Glutamatergic neuron (in vitro differentiated cells): ENCODE measurements at places on chromosomes 2 and 18.

DNA sequence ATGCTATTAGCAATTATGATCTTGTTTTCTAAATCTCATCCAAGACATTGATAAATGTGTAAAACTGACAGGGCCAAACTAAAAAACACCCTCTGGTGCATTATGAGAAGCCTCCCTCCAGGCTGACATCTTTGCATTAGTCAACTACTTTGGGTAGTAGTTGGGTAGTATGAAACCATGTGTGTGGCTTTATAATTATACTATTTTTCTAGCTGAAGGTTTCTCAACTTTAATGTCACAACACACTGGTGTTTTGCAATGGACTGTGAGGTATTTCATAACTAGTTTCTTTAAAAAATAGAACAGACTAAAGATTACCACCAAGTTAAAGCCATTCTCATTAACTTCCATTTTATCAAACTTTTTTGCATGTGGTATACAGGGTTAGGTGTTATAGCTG, 73.1 kb upstream of the RBMS1 start:
- no peak for DNase-seq

DNA sequence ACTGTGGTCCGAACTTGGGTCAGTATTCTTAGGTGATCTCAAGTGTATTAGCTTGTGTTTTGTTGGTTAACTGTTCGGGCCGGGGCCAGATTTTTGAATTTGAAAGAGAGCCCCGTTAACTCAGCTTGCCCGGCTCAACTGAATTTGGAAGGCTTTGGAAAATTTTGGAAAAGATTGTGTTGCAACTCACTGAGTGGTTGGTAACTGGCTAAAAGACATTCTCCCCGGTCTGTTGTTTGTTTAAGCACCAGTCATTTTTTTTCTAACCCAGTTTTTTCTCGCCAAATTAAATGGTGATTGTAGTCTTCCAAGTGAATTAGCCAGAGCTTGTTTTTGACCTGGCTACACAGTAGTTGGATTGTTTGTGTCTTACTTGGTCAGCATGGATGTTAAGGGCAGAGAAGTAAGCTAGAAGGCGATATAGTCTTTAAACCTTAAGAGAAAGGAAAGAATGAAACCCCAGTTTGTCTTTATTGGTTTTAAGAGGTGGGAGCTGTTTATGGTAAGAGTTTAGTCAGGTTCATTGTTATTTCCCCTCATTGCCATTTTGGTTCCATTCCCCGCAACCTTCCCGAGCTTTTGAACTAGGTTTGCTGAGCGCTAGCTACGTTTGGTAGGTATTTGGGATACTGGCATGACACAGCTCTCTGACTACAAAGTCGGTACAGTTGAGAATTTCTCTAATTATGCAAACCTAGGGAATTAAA, 2.4 kb downstream of the MAP4K4 start:
- no peak for DNase-seq

DNA sequence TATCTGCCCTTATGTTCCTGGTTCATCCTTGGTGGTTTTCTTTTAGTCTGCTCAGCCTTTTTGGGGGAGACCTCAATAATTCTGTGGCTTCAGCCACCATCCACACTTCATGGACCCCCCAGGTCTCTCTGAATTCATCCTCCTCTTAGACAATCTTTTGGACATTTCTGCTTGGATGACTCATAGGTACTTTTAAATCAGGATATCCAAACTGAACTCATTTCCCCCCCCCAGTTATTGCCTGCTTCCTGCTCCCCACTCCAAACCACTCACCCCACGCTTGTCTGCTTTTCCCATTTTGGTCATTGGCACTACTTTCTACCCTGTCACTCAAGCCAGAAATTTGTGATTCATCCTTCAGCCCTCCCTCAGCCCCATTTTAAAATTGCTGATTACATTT, 78.5 kb downstream of the TANC1 start:
- DNase-seq: no peak

DNA sequence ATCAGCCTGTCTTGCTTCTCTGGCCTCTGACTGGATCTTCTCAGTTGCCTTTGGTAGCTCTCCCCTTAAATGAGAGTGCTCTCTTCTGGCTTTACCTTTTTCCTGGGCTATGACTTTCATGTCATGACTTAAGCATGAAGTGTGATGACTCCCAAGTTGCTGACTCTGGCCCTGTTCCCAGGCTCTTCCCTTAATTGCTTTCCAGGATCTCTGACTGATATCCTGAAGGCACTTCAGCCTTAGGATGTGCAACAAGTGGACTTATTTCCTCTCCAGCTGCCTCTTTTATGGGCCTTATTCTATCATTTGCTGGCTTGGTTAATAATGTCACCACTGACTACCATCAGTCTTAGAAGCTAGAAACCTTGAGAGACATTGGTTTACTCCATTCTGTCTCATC, 17.4 kb downstream of the SEMA4F start:
- no peak for DNase-seq

- DNase-seq: no peak
Observed at GRCh38 chr2:223165423-223166214, 113.6 kb downstream of the KCNE4 start.

GRCh38 chr2:191666732-191667131, 11.2 kb upstream of the NABP1 start:
- DNase-seq: no peak

DNA sequence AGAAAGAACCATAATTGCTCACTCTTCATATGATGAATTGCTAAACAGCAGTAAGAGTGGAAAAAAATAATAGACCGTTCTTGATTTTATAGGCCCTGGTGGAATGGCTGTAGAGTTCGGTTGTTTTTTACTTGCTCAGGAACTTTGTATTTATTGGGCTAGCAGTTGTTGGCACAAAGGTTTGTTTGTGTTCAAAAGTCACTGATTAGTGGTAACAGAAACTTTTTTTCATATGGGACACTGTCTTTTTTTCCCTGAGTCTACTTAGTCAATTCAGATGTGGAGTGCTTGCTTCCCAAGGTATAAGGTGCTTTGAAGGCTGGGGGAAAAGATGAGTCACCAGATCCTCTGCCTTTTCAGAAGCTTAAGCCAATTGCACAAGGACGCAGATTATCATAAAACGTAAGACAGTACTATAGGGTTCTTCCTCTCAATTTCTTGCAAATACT, 25.8 kb downstream of the PHLPP1 start:
- DNase-seq: no peak

- DNase-seq: no peak
Observed at GRCh38 chr2:54535599-54536195, 79.6 kb downstream of the SPTBN1 start.

DNA sequence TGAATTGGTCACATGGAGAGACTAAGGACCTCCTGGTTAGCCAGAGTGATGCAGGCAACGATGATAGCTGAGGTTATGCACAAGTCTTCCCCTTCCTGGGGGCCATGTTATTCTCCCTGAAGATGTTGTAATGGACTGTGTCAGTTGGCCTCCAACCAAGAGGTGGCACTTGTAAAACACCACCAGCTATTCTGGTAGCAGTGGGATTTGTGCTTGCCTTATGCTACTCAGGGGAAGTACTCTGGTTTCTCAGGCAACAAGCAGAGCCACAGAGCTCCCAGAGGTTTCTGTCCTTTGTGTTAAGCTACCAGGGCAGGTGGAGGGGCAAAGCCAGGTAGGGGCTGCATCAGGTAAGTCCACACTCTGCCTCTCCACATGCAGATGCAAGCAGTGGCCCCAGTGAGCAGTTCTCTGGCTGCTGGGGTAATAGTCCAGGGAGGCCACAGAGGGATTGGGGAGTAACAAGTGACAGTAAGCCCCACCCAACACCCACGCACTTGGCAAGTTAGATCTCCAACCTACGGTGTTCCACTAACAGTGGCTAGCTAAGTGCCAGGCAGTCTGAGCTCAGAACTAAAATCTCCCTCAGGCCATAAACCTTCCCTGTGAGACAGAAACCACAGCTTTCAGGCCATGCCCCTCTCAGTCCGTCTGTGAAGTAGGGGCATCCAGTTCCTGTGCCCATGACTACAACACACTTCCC, 99.7 kb downstream of the RND3 start:
- DNase-seq: no peak

DNA sequence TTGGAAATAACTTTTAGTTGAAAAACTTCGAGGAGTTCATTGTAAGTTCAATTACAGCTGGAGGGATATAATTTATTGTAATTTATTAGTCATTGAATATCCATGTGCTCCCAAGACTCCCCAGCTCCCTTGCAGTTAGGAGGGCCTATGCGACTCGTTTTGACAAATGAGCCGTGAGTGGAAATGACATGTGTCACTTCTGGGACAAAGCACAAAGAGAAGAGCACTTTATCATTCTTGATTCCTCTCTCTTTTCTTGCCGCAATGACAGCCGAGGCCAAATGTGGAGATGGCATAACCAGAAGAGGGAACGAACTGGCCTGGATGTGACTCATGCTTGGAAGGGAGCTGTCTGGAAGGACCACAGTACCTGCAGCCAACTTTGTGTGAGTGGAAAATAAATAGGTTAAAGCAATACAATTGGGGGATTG, 44.2 kb upstream of the ITSN2 start:
- DNase-seq: no peak

DNA sequence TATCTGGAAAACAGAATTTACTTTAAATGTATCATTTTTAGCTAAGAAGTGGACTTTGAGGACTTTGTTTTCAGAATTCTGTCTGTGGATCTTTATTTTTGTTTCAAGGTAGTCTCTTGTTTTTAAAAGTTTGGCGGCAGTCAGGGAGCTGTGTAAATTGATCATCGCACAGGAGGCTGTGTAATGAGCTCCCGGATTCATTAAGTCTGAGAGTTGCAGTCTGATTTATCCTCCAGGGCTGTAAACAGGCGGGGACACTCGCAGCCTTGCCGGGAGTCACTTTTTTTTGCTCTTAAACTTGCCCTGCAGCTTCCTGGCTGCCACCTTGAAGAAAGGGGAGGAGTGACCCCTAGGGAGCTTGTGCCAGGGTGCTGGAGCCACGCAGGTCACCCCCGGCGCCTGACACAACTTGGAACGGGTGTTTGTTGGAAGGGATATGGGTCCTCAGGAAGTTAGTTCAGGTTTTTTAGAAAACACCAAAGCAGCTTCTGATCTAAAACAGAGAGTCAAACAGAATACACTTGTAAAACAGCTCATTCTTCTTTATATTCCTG, 76.2 kb downstream of the DCDC2C start:
- no peak for DNase-seq

DNA sequence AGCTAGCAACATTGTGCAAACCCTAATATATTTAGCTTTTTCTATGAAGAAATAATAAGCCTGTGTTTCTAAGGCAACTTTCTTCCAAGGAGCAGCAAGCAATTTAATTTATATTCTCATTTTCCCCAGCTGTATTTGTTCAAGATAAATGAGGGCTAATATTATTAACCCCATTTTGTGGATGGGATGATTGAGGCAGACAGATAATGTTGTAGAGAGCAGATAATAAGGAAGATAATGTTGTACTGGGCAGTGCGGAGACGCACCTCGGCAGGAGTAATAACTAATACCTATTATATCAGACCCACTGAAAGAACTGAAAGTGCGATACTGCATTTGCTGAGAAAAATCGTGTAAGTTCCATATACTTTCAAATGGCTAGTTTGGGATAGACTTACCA, 344.1 kb upstream of the FANCL start:
- no peak for DNase-seq

- no peak for DNase-seq
Observed at GRCh38 chr2:12315224-12315623, 401.5 kb upstream of the TRIB2 start.

DNA sequence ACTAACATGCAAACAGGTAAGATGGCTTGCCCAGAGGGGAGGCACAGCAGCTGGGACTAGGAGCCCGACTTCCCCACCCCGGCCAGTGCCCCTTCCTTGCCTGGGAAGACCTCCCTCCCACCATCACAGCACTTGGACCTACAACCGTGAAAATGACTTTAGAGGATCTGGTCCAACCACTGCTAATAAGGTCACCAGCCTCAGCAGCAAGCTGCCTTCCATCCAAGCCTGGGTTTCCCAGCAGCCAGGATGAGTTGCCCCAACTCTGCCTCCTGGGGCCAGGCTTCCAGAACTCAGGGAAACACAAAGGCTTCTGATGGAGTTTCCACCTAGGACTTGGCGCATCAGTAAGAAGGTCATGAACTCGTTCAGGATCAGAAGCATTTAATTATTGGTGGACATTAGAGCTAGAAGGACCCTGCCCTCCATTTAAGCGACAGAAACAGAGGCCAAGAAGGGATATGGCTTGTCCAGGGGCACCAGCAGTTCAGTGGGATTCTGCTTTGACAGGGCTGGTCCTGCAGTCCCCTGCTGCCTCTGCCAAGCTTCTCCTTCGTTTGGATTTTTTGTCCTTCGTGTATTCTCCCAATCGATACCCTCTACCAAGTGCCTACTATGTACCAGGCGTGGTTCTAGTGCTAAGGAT, 403.0 kb upstream of the ID2 start:
- no peak for DNase-seq

DNA sequence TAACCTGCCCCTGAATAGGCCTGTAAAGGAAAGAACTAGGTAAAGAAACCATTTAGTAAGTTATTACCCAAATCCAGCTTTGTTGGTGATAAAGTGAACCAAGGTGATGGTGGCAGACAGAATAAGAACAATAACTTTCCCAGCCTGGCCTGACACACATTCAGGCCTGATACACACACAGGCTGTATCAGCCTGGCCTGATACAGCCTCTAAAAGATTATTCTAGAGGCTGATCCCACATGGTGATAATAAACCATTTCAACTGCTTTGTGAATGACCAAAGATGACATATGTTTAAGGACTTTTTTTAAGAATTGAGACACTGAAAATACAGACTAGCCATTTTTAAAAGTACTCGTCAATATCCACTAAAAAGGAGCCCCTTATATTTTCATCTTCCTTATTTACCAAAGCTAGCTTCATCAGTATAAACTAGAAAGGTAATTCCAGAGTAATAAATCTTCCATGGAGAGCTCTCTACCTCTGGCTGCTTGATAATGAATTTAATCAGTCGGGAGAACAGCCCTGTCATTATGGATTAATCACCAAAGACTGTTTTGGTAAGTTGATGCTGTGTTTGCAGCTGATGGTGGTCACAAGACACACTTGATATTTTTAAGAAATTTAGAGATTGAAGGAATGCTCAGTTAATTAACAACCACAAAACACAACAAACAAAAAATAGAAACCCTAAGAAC, 77.2 kb downstream of the SLC8A1 start:
- no peak for DNase-seq

- no peak for DNase-seq
Observed at GRCh38 chr18:23207191-23207955, 72.1 kb downstream of the CABLES1 start.

DNA sequence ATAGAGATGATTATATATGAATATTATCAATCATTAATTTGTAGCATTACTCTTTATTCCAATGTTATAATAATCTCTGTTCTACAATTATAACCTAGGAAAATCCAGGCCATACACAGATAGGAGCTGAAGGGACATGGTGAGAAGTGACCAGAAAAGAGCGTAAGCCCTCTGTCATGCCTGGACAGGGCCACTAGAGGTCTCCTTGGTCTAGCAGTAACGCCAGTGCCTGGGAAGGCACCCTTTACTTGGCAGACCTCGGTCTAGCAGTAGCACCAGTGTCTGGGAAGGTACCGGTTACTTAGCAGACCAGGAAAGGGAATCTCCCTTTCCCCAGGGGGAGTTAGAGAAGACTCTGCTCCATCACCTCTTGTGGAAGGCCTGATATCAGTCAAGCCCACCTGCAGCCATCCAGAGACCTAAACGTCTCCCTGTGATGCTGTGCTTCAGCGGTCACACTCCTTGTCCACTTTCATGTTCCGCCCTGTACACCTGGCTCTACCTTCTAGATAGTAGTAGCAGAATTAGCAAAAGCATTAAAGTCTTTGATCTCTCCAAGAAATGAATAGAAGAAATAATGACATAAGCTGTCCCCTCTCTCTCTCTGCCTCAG, 447.5 kb upstream of the FSIP2 start:
- DNase-seq: peak; percentile 73
